ENCODE measurements at places on chromosomes 12 and 14. TPM values are rescaled to one million over a fixed set of nuclear protein-coding genes. Genes with fewer than 3 reads are reported as not detected.

Gene LRFN5
- total RNA-seq = not detected

Gene KRT75
- total RNA-seq = not detected

Gene INSM2
- not detected for total RNA-seq

Gene C12orf50
- total RNA-seq = not detected
